AG04450 (cell line): ENCODE measurements at places on chromosomes 11 and 22.
A peak's percentile ranks its signal among the peaks of the same experiment; 100 is the strongest.

GRCh38 chr22:21991774-21992173 lies 9.2 kb upstream of the TOP3B start:
- no peak for DNase-seq

GRCh38 chr11:61968758-61969390 lies 1.4 kb upstream of the FTH1 start:
- no peak for DNase-seq

DNA sequence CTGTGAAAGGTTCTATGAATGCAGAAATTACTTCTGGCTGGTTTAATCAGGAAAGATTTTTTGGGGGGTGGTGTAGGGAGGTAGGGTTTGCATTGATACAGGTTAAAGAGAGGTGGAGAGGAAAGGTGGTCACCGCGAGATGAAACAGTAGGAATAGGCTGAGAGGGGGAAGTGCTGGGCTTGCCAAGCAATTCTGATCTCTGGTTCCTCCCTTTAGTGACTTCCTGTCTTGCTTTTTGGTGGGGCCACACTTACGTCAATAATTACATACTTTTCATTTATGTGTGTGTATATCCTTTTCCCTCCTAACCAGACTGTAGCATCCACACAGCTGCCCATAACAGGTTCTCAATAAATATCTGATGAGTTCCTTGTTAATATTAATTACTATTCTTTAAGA lies 120.0 kb downstream of the CTNND1 start:
- no peak for DNase-seq

- no peak for DNase-seq
These were observed 155.8 kb downstream of the DSCAML1 start for GRCh38 chr11:117641008-117641915.

GRCh38 chr11:115802641-115803040 lies 298.4 kb upstream of the CADM1 start:
- DNase-seq = no peak

DNA sequence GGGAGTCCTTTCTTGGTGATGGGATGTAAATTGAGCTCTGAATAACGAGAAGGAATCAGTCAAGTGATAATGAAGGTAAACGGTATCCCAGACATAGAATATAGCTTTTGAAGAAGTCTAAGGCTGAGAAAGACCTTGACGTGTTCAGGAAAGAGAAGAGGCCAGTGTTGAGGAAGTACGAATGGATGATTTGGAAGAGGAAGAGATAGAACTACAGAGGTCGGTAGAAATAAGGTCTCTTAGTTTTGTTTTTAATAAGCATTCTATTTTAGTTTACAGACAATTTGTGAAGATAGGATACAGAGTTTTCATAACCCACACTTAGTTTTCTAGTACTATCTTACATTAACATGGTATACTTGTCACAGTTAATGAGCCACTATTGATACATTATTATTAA lies 1598.1 kb downstream of the FAM181B start:
- no peak for DNase-seq

DNA sequence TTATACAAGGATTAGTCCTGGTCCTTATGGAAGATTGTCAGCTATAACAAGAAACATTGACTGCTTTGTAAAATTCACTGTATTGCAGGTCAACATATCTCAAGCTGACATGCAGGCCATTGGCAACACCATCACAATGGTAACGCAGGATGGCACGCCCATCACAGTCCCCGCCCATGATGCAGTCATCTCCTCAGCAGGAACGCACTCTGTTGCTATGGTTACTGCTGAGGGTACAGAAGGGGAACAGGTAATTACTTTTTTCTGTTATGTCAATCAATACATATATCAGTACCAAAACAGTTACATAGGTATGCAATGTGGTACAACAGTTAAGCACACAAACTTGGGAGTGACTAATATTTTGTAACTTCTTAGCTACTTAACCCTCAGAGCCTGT lies 55.3 kb downstream of the ZNF143 start:
- no peak for DNase-seq

DNA sequence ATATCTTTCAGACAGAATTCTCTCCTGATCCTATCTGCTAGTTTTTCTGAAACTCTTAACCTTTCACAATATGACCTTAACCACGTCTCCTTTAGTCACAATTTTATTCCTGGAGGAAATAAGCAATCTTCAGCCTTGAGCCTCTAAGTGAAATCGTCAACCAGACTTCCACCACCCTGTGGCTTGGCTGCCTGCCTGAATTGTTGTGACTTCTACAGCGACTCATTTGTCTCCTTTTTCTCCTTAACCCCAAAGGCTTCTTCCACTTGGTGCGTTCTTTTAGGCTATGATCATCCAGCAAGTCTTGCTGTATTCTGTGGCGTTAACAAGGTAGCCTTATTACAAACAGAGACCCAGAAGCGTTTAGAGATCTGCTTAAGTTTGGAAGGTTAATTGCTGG lies 535.1 kb upstream of the ARHGAP42 start:
- DNase-seq = no peak

DNA sequence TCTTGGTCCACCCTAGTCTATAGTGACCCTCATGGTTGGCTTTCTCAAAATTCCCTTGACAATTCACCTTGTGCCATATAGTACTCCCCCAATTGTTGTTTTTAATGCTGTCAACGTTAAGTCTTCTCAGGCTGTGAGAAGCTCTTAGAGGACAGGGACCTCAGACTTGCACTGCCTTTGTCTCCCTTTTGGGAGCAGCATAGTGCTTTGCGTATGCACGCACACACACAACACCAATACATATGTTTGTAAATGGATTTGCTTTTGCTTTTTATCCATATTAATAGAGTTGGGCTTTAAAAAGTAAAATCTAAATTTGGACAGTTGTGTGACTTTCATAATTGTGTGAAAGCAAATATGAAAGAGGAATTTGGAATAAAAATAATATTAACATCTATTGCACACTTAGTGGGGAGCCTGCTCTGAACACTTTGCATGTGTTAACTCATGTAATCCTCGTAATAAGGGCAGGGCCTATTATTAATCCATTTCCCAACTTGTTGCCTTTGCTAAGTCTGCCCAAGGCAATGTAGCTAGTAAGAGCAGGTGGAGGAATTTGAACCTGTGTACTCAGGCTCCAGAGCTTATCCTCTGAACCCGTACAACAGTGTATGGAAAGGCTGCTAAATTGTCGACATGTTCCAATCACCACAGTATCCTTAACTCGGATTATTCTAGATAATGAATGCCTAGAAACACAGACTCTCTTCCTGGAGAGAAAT lies 257.7 kb upstream of the NARS2 start:
- no peak for DNase-seq

- no peak for DNase-seq
These were observed 13.6 kb downstream of the ATG2A start for GRCh38 chr11:64903291-64903833.

DNA sequence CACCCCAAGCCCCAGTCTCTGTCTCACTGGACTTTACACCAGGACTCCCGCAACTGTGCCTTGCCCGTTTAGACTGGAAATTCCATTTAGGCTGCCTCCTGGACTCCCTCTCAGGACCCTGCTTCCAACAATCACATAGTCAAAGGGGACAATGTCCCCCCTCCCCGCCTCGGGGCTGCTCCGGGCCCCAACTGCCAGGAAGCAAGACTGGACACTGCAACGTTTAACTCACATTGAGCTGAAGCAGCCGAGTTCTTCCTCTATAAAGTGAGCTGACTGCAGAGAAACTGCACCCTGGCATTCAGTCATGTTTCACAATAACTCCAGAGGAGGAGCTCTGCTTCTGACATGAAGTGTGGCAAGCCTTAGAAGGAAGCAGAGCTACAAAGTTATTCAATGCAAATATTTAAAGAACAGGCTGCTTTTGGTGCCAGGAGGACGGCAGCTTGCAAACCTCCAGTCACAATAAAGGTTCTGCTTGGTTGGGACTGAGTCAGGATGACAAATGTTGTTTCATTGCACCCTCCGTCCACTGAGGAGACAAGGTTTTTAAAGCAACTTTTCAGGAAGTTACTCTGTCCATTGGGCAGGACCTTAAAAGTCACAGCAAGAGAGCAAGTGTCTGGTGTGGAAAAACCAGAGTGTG lies 19.9 kb downstream of the PACSIN2 start:
- DNase-seq = peak; percentile 82

DNA sequence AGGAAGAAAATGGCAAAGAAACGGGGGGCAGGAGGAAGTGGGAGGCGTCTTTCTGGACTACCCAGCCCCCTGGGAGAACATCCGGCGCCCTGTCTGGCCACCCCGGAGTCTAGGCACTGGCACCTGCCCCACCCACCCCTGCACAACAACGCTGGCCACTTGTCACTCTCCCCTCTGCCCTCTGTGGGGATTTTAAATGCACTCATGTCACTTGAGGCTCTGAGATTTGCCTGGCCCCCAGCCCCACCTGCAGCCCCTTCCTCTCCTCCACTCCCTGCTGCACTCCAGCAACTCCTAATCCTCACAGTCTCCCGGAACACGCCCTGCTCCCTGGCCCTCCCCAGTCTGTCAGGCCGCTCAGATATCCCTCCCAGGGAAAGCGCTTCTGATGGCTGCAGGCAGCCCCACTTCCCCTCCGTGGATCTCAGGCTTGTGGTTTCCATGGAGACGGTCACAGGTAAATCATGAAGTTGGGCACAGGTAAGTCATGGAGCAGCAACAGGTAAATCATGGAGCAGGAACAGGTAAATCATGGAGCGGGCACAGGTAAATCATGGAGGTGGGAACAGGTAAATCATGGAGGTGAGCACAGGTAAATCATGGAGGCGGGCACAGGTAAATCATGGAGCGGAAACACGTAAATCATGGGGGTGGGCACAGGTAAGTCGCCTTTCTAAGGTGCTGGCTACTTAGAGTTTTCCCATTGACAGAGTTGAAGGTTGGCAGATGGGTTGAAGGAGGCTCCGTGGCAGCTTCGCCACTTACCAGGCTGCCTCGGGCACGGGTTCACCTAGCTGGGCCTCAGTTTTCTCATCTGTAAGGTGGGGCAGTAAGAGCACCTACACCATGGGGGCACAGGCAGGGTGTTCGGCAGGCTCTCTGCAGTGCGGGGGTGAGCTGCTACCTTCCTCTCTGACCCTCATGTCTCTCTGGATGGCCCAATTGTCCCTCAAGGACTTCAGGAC lies 79.0 kb upstream of the SHISAL1 start:
- no peak for DNase-seq

- DNase-seq = no peak
These were observed 116.6 kb downstream of the PLEKHA7 start for GRCh38 chr11:16897470-16898061.

- DNase-seq = no peak
These were observed 28.3 kb downstream of the MYO18B start for GRCh38 chr22:25770333-25770732.

- DNase-seq = peak; percentile 64
These were observed 18.5 kb downstream of the FIBIN start for GRCh38 chr11:27012234-27012921.

DNA sequence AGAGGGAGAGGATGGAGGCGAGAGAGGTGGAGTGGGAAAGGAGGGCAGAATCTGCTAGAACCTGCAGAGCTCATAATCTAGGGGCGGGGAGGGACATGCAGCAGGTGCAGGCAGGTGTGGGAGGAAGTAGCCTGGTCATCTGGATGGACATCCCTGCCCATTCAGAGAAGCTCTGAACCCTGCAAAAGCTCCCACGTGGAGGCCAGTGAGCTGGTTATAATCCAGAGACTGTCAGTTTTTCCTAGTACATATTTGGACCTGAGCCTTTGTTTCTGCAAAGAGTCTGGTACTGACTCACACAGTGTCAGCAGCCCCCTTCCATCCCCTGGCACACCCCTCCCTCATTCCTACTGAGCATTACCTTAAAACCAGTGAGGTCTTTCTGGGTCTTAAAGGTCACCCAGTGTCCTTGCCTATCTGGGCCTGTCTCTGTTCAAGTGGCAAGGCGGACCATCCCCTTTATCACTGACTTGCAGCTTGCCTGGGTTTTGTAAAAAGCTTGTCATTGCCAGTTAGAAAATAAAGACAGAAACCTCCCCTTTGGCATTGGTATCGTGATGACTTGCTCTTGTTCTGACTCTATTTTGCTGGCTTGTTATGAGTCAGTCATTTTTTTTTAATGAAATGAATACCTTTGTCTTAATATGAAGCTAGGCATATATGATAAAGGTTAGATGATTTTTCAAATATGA lies 26.1 kb downstream of the PTPRJ start:
- no peak for DNase-seq

DNA sequence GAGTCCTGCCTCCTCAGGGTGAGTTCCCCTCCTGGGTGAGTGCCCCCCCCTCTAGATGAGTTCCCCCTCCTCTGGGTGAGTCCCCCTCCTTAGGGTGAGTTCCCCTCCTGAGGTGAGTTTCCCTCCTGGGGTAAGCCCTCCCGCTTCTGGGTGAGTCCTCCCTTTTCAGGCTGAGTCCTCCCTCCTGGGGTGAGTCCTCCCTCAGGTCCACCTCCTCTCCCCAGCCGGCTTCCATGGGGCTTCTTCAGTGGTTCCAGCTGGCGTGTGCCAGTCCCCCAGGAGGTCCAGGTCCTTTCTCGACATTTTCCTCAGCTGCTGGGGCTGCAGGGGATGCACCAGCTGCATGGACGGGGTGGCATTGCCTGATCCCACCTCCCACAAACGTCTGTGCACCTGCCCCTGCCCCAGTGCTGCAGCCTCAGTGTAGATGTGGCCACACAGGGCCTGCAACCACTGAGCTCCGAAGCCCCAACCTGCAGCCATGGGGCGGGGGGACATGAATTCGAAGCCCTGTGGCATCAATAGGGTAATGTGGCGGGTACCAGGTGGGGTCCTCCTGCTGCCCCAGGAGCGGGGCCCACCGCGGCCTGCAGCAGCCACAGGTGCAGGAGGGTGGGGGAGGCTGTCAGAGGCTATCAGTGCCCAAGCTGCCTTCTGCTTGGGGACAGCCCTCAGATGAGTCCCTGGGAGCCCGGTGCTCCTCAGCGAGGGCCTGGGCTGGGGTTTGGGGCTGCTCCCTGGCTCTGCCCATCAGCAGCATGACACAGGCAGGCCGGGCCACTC lies 101.3 kb upstream of the FGF3 start:
- DNase-seq = no peak

GRCh38 chr22:37472418-37473006 lies 13.7 kb downstream of the MFNG start:
- DNase-seq = no peak

GRCh38 chr11:45333001-45333971 lies 47.1 kb upstream of the SYT13 start:
- DNase-seq = no peak

- no peak for DNase-seq
These were observed at the start of gene MMP26 for GRCh38 chr11:4704054-4704789. Gene MMP26, plus strand, starts transcription at chr11:4704784.
